Activated CD4-positive, alpha-beta T cell treated with anti-CD3 and anti-CD28 coated beads, Interleukin-2, amount 50 U/mL, for 48 hours (primary cell): ENCODE measurements at places on chromosomes 12 and 14.

GRCh38 chr12:42987216-42987650 lies 397.7 kb upstream of the PRICKLE1 start:
- DNase-seq: no peak

DNA sequence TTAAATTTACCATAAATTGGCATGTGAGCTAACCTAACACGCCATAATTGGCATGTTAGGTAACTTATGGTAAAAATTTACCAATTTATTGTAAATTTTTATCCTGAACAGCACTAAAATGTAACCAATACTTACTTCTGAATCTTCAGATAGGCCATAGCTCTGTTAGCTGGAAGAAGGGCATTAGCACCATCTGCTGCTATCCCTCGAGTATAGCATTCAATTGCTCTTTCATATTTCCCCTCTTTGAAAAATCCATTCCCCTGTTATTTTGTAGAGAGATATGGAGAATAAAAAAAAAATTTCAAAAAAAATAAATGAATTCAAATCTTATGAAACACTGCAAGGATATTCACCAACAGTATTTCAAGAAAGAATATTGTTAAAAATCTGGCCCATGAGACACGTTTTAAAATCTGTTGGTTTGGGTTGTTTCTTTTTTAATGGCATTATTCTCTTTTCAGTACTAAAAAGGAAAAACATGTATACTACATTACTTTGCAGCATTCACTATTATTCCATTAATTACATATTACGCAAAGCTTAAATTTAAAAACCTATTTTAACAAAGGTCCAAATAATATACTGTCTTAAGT lies 19.1 kb downstream of the RPAP3 start:
- DNase-seq: no peak

- DNase-seq: no peak
Observed at GRCh38 chr14:52467515-52468266, 84.6 kb downstream of the TXNDC16 start.

GRCh38 chr14:70731447-70732239 lies 77.7 kb downstream of the MAP3K9 start:
- no peak for DNase-seq

GRCh38 chr12:106025129-106025528 lies 113.6 kb downstream of the NUAK1 start:
- no peak for DNase-seq

- DNase-seq: no peak
Observed at GRCh38 chr12:109305547-109305946, 3.5 kb downstream of the FOXN4 start.

GRCh38 chr14:104206281-104206904 lies 68.0 kb downstream of the KIF26A start:
- no peak for DNase-seq

DNA sequence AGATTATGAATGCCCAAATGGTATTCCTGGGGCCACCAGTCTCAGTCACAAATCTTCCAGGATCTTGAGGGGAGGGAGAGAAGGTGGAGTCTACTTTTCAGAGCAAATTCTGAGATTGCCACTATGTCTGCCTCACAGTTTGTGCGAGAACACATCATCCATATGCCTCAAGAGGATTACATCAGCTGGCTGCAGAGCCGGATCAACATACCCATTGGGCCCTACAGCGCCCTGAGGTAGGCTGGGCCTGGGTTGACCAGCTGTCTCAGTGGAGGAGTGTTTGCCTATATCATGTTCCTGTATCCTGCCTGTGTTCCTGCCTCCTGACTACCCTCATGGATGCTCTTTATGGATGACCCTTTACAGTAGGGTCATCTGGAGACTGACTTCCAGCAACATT lies 53.1 kb upstream of the TMEM233 start:
- no peak for DNase-seq

DNA sequence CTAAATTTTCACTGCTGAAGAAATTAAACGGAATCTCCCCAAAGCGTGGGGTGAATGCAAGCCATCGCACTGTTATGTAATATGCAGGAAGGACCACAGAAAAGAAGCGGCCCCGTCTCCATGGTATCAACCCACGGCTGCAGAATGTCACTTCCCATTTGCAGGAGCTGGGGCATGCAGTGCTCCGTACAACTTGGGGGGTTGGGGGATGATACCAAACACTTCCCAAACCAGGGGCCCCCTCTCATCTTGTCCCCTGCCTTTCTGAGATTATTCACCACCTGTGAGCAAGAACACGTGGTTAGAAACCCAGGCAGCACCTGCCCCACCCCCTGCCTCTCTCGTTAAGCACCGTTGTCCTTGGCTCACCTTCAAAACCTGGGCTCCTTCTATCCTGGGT lies 505.1 kb upstream of the TMEM132C start:
- no peak for DNase-seq

GRCh38 chr12:8544295-8544694 lies 3.6 kb upstream of the CLEC4E start:
- DNase-seq: peak; percentile 72

GRCh38 chr14:103519043-103519836 lies 3.4 kb downstream of the CKB start:
- DNase-seq: no peak

- no peak for DNase-seq
Observed at GRCh38 chr14:96351986-96352385, 11.2 kb downstream of the ATG2B start.

DNA sequence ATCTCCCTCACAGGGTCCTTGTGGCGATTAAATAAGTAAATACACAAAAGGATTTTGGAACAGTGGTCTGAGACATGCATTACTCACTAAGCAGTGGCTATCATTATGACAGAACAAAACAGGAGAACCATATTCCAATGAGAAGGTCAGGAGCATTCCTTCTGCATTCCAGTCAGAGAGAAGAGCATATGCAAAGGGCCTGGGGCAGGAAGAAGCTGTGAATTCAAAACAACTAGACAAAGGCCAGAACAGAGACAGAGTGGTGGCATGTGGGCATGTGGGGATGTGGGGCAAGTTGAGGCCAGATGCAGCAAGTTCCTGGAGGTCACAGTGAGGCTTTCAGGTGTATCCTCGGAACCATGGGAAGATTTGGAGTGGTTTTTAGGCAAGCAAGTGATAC lies 70.1 kb upstream of the VRK1 start:
- DNase-seq: no peak

GRCh38 chr14:67882986-67883555 lies 63.5 kb downstream of the RAD51B start:
- no peak for DNase-seq

- DNase-seq: no peak
Observed at GRCh38 chr12:90943255-90943654, 11.7 kb downstream of the CCER1 start.

DNA sequence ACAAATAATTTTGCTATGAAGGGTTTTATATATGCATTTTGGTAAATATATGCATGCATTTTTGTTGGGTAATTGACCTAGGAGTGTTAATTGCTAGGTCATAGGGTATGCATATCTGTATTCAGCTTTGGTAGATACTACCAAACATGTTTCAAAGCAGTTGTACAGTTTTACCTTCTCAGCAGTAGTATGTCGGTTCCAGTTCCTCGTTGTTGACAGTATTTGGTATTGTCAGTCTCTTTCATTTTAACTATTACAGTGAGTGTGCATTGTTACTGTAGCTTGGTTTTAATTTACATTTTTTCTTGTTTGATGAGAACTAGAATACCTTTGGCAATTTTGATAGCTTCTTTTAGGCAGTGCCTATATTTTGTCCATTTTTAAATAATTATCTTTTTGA lies 98.9 kb downstream of the ARID2 start:
- DNase-seq: no peak

DNA sequence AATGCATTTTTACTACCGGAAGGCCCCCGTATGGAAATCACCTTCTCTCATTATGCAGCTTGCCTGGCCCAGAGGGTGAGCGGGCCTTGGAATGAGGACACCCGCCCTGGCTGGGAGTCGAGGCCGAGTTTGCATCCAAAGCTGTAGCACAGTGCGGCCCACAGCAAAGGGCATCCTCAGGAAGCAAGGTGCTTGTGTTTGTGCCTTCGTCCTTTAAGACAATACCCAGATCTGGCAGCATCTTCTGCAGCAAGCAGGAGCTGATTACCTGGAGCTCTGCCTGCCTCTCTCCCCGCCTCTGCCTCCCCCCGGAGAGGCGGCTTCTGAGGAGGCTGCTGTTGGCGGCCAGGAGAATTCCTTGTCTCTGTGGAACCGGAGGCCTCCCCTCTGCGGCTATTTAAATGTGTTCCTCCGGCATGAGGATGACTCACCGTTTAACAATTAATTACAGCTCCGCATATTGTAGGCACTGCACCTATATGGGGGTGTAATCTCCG lies 145.3 kb downstream of the CACNA1C start:
- DNase-seq: no peak

GRCh38 chr12:8692573-8692972 lies 5.2 kb upstream of the RIMKLB start:
- no peak for DNase-seq

GRCh38 chr12:91434081-91434480 lies 251.5 kb upstream of the DCN start:
- DNase-seq: no peak

GRCh38 chr12:62834406-62834805 lies 100.5 kb downstream of the PPM1H start:
- DNase-seq: no peak

GRCh38 chr12:108282676-108283075 lies 56.4 kb downstream of the CMKLR1 start:
- no peak for DNase-seq

DNA sequence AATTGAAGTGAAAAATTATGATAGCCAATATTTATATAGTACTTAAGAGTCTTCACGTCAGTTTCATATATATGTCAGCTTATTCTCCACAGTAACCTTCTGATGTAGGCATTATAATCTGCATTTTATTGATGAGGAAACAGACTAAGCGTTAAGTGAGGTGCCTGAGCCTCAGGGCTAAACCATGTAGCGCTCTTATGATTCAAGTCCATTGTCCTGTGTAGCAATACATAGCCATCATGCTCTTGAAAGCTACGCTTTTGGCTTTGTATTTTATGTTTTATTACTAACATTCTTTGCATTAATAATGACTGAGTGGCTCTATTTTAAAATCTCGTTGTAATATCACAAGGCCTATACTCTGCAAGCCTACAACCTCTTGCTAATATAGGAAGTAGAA lies 79.0 kb downstream of the ANO6 start:
- DNase-seq: no peak

DNA sequence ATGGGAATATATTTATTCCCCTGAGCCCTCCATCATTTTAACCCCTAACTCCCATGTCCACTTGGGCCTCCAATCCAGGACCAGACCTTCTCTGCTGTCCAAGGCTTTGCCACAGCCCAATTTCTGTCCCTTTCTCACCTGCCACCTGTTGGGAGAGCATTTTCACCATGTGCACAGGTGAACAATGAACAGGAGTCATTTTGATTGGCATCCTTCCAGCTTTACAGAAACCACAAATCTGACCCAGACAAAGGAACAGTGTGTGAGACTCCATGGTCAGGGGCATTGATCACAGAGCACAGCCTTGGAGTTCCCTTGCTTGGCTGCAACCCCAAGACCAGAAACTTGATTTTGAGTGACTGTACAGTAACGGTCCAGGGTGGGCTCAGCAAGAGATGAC lies 91.9 kb downstream of the CRACR2A start:
- DNase-seq: no peak

- DNase-seq: no peak
Observed at GRCh38 chr14:31261859-31262731, 54.5 kb upstream of the HECTD1 start.

GRCh38 chr12:991350-992333 lies 619 bp downstream of the ERC1 start:
- peak; percentile 51 for DNase-seq

GRCh38 chr14:97719931-97720330 lies 922.7 kb downstream of the VRK1 start:
- DNase-seq: no peak

- DNase-seq: no peak
Observed at GRCh38 chr14:57266065-57266464, 2.6 kb downstream of the EXOC5 start.

GRCh38 chr14:73467800-73468199 lies 9.5 kb upstream of the NUMB start:
- peak; percentile 50 for DNase-seq

- DNase-seq: no peak
Observed at GRCh38 chr12:119682639-119683252, 14.8 kb downstream of the PRKAB1 start.
